Activated CD4-positive, CD25-positive, alpha-beta regulatory T cell treated with anti-CD3 and anti-CD28 coated beads, Interleukin-2, amount 50 U/mL, for 24 hours (primary cell): ENCODE measurements at places on chromosomes 7 and 10.

GRCh38 chr7:139332697-139333359 lies 8.3 kb upstream of the FMC1 start:
- ATAC-seq: no peak

- no peak for ATAC-seq
Observed at GRCh38 chr10:101089520-101090299, 27.9 kb downstream of the KAZALD1 start.

- no peak for ATAC-seq
Observed at GRCh38 chr10:22550732-22551131, 163.6 kb downstream of the PIP4K2A start.

DNA sequence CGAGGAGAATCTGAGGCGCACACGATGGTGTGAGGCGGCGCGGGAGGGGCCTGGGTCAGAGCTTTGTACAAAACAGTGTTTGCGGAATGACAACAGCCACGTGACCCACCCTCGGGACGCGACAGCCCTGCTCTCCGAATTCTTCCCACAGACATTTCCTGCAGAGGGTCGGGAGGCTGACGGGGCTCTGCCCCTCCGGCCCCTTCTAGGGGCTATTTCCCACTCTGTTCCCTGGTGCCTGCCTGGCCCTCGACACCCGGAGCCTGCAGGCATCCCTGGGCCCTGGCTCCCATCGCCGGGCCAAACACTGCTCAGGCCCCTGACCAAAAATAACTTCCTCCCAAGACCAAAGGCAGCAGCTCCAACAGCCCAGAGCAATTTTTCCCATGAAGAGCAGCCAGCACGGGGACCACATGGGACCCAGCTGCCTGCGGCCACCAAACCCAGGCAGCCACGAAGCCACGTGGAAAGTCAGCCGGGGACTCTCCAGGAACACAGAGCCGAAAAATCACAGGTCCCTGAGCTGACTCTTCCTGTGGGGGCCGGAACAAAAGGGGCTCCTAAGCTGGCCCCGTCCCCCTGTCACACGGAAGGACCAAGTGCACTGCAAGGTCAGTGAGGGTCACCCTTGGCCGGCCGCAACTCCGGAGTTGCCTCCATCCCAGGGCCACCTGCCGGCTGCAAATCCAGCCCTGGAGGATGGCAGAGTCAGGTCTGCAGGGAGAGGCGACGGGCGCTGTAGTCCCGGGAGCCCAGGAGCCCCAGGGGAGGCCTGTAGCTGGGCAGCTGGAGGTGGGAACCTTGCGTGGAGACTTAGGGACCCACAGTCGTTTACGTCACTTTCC lies 42.0 kb downstream of the PAPOLB start:
- no peak for ATAC-seq

GRCh38 chr7:116710764-116711452 lies 38.9 kb downstream of the MET start:
- no peak for ATAC-seq

DNA sequence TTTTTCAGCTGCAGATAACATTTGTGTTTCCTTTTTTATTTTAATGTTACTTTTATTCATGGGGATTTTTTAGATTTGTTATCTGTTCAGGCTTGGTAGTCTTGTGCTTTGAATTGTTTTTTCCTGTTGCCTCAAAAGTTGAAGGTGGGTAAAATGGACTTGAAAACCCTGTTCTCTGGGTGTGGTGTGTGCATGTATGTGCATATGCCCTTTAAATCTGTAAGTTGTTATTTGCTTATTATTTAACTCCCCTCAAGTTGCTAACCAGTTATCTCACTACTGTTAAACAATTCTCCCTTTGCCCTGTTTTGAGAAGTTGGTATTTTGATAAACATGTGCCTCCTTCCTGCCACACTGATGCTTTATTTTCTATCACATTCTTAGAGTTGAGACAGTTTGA lies 30.6 kb downstream of the TSPAN14 start:
- ATAC-seq: no peak

DNA sequence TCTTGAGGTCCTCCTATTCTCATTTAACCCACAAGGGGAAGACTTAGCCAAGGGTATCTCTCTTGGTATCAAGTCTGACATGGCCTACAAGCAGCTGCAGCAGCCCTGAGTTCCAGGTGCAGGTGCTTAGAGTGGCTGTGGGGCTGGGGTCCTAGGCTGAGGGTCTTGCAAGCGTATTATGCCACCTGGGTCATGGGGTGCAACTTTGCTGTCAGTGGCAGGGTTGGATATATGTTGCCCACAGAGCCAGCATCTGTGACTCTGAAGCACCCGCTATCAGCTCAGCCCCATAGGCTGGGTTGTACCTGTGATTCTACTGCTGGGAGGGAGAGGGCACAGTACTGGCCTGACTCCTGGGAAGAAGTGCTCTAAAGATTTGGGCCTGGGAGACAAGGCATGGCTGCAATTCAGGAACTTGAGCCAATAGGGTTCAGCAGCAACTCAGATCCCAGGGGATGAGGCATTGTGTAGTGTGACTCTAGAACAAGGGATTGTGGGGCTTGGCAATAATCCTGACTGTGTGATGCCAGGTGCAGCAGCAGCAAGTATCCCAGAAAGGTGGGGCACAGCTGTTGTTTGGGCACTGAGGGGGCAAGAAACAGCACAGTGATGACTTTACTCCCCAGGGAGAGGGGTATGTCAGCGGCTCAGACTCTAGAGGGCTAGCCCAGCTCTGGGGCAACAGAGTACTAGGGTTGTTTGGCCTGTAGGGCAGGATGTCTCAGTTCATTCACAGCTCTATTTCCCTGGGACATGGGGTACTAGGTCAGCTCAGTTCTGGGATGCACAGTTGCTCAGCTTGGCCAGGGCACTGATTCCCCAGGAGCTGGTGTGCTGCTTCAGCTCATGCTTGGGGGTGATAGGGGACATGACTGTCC lies 41.4 kb downstream of the NEURL1 start:
- no peak for ATAC-seq

GRCh38 chr7:37999673-38000072 lies 79.2 kb downstream of the EPDR1 start:
- no peak for ATAC-seq

DNA sequence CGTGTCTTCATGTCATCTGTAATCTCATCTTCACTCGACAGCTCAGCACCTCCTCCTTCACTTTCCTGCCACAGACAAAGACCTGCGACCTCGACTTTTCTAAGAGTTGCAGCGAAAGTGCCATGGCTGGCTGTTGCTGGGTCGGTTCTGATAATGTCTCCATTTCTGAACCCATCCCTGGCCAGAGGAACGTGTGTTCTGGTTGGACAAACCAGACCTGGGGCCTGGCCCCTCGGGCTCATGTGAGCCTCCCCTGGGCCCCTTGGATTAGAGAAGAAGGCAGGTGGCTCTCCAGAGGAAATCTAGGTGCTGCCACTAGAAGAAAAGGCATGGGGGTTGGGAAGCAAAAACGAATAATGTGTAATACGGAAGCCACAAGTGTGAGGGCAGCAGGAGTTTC lies 273.7 kb downstream of the GLRX3 start:
- no peak for ATAC-seq

DNA sequence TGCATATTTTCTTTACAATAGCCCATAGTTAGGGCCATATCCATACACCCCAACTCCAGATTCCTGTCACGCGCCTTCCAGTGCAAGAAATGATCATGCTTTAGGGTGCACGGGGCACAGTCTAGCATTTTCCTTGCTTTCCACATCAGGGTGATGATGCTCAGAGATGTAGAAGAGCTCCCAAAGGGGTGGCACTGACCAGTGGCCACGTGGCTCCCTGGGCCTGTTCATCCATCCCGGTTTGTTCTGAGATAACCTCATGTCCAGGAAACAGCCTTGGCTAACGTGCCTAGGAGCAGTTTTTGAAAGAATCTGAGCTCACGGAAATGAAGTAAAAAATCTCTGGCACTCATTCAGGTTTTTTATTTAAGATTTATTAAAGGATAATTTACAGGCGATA lies 139.3 kb downstream of the GALNT17 start:
- no peak for ATAC-seq
